ENCODE measurements at places on chromosomes 3 and 15.

DNA sequence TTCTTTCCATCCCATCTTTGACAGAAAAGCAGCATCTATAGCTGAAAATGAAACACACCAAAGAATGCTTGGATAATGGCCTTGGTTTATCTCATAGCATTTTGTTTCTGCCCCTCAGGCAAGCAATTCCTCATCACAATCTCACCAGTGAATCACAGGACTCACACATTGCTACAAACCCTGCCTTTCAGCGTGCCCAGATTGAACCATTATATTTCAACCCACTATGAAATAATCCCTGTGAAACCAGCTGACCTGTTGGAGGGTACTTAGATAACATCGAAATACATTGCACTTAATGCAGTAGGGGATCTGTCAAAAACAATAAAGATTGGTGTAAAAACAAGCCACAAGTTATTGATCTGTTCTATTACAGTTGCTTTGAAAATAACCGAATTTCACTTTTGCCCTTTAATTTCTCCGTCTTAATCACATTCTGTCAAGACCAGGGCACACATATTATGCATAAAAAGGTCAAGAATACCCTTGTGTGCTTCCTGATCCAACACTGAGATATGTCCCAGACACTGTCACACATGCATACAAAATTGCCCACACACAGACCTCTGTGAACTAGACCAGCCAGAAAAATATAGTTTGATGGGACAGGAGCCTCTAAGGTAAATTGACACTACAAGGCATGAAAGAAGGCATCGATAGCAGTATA, 839.8 kb downstream of the NTRK3 start:
- DNase-seq: no peak

DNA sequence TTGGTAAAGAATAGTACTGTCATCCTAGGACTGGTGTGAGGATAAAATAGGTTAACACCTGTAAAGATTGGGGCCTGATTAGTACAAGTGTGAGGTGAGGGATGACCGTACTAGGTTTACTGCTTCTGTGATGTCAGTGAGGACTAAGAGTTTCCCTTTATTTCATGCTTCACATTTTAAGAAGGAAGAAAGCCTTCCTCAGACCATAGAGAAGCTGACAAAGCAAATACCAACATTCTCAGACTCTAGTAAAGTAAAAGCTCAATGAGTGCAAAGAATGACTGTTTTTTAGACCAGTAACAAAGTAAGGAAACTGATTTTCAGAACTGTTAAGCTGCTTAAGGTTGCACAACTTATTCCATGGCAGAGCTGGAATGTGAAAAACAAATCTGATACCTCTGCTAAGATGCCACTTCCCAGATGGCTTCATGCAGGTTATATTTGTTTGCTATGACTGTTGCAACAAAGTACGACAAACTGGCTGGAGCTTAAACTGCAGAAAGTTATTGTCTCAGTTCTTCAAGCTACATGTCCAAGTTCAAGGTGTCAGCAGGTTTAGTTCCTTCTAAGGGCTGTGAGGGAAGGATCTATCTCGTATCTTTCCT, 354.9 kb downstream of the RSL24D1 start:
- no peak for DNase-seq

DNA sequence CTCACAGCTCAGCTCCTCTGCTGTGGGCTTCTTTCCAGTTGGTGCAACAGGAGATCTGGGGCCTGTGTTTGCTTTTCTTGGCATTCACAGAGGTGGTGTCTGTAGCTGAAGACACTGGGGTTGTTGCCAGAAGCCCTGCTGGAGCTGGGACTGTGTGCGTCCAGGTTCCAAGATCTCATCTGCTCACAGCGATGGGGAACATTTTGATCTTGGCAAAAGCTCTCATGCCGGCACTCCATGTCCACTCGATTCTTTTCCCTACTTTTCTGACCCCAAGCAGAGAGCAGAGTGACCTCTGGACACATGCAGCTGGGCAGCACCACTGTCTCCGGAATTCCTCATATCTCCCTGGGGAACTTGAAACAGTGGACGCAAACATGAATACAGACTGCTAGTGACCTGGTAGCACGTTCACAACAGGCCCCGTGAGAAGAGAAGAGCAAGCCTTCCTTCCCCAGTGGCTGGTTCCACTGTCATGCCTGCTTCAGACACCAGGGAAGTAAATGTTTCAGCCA, 36.1 kb upstream of the MECOM start:
- no peak for DNase-seq

DNA sequence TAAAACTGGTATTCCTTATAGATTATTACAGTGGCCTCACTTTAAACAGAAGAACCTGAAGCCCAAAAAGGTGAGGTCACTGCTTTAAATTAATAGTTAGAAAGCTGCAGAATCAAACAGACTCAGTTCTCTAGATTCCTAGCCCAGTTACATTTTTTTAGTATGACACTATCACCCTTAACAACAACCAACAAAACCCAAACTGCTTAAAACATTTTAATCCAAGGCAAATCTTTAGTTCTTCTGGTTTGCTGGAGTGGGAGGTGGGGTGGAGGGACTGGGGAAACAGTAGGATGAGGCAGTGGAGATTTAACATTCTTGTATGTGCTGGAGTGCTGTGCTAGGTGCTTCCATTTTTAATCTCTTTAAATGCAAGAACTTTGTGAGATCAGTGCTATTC, 631.6 kb upstream of the KCNMB2 start:
- DNase-seq: no peak

- DNase-seq: no peak
Measured at GRCh38 chr3:181952221-181952620, 240.5 kb downstream of the SOX2 start.

- DNase-seq: no peak
Measured at GRCh38 chr15:70308011-70308734, 210.5 kb upstream of the TLE3 start.

DNA sequence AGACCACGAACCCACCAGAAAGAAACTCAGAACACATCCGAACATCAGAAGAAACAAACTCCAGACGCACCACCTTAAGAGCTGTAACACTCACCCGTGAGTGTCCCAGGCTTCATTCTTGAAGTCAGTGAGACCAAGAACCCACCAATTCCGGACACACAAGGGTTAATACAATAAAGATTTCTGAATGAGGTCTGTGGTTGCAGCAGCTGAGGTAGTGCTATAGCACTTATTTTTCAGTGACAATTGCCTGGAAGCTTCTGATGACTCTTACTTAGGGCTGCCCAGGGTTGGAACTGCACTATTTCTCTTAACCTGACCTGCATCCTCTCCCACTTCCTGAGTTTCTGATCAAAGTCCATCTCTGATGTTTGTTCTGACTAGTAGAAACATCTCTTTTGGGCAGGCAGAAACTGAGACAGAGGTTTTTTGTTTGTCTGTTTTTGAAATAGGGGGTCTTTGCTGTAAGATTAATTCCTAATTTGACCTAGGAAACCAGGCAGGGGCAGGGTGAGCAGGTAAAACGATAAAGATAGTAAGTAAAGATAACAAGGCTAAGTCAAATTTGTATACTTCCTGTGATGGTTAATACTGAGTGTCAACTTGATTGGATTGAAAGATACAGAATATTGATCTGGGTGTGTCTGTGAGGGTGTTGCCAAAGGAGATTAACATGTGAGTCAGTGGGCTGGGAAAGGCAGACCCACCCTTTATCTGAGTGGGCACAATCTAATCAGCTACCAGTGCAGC, 169.1 kb downstream of the GAP43 start:
- no peak for DNase-seq

GRCh38 chr3:47283591-47284364, 1.0 kb downstream of the KLHL18 start:
- DNase-seq: no peak

DNA sequence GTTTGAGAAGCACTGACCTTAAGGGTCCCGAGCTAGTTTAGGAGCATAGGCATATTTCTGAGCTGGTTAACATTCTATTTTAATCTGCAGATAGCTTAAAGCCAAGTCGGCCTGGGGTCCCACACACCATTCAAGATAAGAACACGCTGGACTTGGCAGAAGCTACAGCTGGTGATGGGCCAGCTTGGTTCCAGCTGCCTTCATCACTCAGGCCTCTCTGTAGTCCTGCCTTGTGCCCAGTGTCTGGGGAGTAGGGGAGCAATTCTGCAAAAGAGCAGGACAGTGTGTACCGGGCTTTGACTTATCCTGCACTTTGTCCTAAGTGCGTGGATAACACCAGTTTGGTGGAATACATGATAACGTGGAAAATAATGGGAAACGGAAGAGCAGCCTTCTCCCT, 164.5 kb downstream of the MEGF11 start:
- DNase-seq: no peak

DNA sequence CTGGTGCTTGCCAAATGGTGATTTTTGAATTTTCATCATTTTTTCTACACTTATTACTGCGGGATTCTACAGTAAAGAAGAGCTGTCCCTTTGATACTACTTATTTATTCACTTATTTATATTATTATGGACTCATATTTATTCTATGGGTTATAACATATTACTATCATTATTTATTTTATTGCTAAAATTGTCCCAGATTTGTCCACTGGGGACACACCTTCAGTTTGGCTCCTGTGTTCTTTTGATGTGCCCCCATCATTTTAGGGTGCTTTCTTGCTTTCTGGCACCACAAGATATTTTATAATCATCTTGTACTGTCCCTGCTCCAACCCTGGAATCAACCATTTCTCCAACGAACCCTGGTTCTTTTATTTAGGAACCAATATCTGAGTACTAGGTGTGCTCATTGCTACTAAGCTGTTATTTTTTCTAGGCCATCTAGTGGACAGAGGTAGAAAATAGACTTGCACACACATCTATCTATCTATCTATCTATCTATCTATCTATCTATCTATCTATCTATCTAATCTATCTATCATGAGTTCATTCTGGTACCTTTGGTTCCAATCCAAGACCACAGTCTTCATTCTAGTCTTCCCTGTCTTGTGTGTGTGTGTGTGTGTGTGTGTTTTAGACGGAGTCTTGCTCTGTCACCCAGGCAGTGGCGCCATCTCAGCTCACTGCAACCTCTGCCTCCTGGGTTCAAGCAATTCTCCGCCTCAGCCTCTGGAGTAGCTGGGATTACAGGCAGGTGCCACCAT, 16.0 kb downstream of the SLC22A14 start:
- DNase-seq: no peak

GRCh38 chr15:68518046-68518445, 60.7 kb upstream of the CORO2B start:
- no peak for DNase-seq

DNA sequence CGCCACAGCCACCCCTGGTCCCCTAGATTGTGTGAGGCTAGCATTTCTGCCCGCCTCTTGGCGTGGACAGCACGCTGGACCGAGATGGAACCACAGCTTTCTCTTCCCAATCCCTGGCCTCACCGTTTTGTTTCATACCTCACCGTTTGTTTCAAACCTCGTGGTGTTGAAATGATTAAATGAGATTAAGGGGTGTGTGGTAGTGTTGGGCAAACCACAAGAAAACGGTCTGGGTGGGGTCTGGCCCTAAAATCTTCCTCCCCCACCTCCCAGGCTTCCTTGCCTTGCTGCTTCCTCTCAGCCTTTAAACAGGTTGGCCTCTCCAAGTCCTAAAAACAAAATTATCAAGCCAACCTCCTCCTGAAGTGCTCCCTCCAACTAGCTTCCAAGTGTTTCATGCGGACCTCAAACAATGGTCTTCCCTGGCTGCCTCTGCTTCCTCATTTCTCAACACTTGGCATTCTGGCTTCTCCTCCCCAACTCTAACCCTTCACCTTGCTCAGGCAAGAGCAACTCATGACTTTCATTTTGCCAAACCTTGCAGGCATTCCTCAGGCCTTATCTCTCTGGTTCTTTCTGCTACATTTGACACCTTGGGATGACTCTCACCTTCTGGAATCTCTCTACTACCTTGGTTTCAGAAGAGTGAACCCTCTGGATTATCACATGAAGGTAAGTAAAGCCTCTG, 1.4 kb upstream of the ATP13A3 start:
- DNase-seq: no peak

DNA sequence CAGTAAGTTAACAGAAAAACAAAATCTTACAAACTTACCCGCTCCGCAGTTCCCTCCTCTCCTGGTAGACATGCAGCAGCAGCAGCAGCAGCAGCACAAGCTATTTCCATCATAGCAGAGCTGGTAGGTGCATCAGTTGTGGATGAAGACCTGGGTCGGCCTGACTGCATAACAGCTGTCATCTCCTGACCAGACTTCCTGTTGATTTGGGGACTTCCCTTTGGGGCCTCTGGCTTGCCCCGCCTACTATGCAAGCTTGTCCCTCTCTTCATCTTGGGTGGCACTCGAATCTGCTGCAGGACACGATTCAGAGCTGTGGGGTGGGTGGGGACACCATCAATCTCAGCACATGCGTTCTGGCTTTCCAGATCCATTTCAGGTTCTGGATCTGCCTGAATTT, 65.7 kb downstream of the TMCC1 start:
- DNase-seq: no peak

- DNase-seq: no peak
Measured at GRCh38 chr3:126191246-126191645, 10.9 kb upstream of the ALDH1L1 start.

- DNase-seq: no peak
Measured at GRCh38 chr15:55654561-55655031, 66.5 kb upstream of the PYGO1 start.

GRCh38 chr15:89459271-89460038, 36.9 kb downstream of the RHCG start:
- no peak for DNase-seq

DNA sequence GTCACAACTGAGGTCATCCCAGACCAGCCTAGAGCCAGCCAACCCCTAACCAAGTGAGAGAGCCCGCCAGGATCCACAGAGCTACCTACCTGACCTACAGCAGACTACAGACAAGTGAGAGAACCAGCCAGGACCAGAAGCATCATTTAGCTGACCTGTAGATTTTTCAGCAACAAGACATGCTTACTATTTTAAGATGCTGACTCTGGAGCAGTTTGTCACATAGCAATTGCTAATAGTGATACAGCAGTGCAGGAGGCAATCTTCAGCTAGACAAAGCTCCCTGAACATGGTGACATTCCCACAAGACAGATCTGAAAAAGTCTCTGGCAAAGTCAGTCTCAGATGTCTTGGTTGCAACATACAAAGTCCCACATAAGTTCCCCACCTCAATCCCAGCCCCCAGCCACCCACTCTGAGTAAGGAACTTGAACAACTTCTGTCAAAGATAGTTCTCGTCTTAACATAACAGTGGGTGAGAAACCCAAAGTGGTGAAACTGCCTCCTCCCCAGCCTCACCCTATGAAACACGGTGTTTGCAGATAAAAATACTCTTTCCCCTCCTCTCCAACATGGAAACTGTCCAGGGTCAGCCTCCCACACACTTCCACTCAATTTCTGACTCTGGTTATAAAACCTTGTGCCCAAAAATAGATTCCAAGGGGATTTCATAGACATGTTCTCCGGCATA, 120.3 kb upstream of the SLC6A11 start:
- DNase-seq: no peak

GRCh38 chr15:25787855-25788520, 75.1 kb downstream of the ATP10A start:
- no peak for DNase-seq

GRCh38 chr3:128123156-128123537, 465 bp downstream of the RUVBL1 start:
- DNase-seq: no peak

All from NCI-H1930 (cell line).